ENCODE measurements at places on chromosomes 5 and 9.

DNA sequence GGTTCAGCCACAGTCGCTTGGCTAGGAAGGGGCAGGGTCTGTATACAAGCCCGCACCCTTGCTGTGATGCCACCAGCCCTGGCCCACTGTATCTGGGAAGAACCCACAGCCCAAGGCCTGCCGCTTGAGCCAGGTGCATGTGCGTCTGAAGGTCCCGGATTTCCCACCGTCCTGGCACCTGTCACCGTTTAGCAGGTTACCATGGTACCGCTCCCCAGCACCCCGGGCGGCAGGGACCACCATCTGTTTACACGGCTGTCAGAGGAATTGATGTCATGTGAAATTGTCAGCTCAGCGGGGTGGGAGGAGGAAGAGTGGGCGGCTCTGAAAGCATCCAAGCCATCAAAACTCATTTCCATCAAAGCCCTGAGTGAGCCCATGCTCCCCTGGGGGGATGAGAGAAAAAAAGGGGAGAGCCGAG lies 92.7 kb downstream of the HRH2 start:
- DNase-seq = no peak

- no peak for DNase-seq
Observed at GRCh38 chr5:105033637-105034400, 1471.2 kb upstream of the NUDT12 start.

GRCh38 chr5:150904479-150905311 lies at the start of gene ZNF300:
Gene ZNF300 (minus strand): TSS chr5:150904980. CDS start chr5:150903155, 1,825 bp downstream.
- DNase-seq = peak; percentile 88

DNA sequence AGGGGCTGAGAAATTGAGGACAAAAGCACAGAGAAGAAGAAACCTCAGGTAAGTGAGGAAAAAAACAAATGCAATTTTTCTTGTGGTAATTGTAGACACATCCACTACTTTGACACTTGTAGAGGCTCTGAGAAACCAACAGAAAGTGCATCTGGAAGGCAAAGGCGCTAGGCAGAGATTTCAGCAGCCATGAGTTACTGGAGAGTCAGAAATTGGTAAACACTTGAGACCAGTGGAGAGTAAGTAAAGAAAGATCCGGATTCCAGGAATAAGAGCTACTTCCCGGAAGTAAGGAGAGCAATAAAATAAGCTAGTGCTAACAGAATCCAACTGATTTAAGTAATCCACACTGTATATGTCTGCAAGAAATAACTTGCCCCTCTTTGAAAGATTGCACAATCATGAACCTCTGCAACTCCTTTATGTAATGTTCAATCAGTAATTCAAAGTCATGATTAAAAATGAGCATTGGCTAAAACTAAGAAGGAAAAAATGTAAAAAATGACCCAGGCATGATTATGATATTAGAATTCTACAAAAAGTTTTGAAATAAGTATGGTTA lies 382.1 kb downstream of the CDH18 start:
- DNase-seq = no peak

- no peak for DNase-seq
Observed at GRCh38 chr9:8895106-8895860, 1095.7 kb upstream of the DMAC1 start.

DNA sequence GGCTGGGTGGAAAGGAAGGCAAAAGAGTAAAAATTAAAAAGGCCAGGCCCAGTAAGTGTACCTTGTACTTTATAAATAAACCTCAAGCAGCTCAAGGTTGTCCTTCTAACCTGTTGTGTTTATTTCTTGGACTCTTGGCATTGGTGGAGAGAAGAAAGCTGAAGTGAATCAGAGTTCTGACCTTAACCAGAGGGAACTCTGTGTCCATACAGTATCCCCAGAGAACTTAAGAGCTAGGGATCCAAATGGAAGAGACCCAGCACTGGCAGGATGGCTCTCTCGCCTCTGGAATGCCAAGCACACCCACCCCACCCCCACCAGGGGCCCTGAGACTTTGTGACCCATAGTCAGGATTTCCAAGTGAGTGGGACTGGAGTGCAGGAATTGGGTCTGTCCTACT lies 14.2 kb downstream of the NUDT2 start:
- no peak for DNase-seq

- no peak for DNase-seq
Observed at GRCh38 chr9:135304886-135305285, 174.7 kb upstream of the PPP1R26 start.

- no peak for DNase-seq
Observed at GRCh38 chr5:106288979-106289378, 1381.8 kb downstream of the EFNA5 start.

- no peak for DNase-seq
Observed at GRCh38 chr5:151295138-151295537, 8.4 kb downstream of the SLC36A3 start.

DNA sequence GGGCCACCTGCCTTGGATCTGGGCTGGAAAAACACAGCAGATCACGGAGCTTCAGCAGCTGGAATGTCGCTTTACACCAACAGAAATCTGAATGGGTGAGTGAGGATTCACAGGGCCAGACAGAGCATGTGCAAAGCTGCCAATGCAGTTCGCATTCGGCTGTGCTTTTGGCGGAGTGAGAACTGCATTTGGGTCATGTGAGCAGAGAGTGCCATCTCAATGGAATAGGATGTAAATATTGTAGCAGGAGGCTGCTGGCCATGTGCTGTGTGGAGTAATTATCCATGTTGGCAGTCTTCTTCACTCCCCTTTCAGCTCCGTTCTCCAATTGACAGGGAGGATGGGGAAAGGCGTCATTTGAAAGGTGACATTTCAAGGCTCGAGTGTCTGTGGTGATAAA lies at the start of gene ANKRD55:
Gene ANKRD55, minus strand, starts transcription at position 101 of the 400 bp plus-strand sequence. CDS start 417 bp downstream, outside the sequence.
- no peak for DNase-seq

GRCh38 chr5:167973126-167973525 lies 318.3 kb upstream of the WWC1 start:
- no peak for DNase-seq

DNA sequence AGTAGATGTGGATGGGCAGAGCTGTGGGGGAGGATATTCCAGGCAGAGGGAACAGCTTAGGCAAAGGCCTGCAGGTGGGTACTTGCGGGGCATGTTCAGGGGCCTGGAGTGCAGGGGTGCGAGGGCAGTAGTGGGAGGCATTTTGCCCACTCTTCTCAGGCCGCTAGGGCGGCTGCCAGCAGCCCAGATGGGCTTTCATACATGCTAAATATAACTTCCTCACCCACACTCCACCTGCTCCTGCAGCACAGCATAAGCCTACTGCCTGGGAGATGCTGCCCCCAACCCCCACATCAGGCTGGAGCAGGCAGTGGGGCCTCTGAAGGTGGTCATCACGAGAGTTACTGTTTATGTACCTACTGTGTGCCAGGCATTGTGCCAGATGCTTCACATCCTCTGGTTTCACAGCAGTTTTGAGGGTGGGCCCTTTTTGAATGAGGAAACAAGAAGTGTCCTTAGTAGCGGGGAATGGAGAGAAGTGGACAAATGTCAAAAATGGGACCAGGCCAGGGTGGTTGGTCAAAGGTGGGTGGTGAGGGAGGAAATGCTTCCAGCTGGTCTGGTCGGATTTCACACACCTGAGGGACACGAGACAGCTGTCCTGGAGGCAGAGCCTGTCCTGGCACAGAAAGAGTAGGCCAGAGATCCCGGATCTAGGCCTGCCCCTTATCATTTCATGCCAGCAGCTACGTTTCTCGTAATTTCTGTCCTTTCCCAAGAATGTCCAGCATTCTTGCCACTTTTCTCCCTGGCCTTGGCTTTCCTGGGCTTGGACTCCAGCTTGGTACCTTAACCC lies 12.1 kb downstream of the RGS14 start:
- no peak for DNase-seq

DNA sequence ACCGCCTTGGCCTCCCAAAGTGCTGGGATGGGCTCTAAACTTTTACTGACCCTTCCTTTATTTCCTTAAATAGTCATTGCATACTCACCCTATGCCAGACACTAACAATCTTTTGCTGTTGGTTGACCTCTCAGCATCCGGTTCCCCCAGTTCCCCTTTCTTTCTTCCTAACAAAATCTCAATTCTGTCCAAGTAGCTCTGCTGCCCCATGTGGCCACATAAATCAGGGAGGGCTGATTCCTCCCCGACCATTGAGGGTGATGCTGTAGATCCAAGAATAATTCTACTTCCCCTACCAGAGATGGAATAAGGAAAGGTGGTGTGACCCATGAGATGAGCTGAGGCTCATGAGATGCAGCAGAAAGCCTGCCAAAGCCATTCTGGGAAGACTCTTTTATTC lies 315.3 kb upstream of the MSX2 start:
- DNase-seq = no peak

DNA sequence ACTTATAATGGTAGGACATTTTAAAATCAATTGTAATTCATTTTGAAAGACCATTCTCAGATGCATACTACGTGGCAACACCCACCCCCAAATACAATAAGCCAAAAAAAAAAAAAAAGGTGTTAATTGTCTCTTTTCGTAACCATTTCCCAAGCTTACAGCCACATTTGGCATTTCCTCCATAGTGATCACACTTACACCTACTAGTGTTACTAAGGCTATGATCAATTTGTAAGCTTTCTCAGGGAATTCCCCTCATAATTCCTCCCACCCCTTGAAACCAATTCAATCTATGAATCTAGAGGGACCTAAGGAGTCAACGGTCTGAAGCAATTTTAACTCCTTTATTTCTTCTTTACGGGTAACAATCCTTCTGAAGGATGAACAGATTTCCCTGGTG lies 40.1 kb downstream of the NR2F1 start:
- DNase-seq = no peak

DNA sequence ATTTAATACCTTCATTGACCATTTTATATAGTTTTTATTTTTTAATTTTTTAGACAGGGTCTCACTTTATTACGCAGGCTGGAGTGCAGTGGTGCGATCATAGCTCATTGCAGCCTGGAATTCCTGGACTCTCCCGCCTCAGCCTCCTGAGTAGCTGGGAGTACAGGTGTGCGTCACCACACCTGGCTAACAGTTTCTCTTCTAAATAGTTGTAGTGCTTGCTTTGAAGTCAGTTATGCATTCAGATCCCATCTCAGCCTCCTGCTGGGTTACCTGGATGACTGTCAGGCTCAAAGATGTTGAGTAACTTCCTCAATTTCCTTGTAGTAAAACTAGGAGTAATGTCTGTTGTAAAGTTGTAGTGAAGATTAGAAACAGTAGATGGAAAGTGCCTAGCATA lies 21.4 kb downstream of the SNX18 start:
- DNase-seq = no peak

DNA sequence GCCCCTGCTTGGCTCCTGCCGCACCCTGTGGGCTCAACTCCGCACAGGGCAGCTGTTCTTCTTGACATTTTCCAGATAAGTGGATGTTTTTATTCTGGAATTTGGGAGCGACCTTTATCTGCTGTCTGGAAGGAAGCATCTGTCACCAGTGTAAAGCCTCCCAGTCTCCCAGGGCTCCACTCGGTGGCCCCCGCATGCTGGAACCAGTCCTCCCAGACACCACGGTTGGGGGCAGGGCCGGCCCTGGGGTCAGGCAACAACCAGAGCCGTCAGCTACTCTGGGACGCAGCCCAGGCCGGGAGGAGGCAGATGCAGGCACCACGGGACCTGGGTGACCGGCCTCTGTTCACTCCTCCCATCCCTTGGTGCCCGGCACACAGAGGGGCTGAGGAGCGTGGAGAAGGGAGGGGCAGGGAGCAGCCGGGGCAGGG lies 92.8 kb upstream of the ADAMTS2 start:
- no peak for DNase-seq

GRCh38 chr5:178123966-178124925 lies 6.6 kb upstream of the RMND5B start:
- DNase-seq = no peak

GRCh38 chr5:59843511-59844213 lies 49.9 kb downstream of the PDE4D start:
- no peak for DNase-seq

- no peak for DNase-seq
Observed at GRCh38 chr5:173826086-173826427, 62.1 kb upstream of the CPEB4 start.

GRCh38 chr5:1007681-1008450 lies 736 bp upstream of the NKD2 start:
- DNase-seq = no peak

DNA sequence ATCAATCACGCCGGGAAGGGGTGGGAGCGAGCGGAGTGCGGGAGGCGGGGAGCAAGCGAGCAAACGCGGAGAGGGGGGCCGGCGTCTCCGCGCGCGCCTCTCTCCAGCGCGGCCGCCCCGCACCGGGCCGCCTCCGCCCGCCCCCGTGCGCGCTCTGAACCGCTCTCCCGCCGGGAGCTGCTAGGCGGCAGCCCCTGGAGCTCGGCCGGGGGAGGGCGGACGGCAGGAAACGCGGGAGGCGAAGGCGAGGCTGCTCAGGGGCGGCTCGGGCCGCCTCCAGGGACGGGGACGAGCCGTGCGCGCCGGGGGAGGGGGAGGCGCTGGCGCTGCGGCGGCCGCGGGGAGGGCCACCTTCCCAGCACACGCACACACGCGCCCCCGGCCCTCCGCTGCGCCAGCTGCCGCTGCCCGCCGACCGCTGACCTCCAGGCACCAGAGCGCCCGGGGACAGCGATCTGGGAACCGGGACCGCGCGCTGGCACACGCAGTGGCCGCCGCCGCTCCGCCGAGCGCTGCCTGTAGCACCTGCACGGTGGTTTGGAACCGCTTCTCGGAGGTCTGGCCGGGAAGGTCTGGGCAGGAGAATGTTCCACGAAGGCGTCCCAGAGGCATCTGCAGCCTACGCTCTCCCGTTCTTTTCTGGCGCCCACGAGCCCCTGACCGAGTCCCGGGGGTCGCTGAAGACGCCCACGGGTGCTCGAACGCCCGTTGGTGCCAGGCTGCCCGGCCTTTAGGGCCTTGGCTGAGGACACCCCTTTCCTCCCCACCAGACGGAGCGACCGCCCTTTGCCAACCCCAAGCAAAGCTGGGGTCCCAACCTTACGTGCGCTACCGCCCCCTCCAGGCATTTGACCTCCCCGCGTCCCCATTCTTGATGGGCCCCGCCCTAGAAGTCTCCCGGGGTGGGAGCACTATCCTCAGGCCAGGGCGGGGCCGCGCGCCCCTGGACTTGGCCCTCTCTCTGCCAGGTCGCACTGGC lies at the start of gene GABBR2:
Gene GABBR2, minus strand, starts transcription at position 3 of the 979 bp plus-strand sequence. CDS start 198 bp downstream, outside the sequence.
- no peak for DNase-seq

GRCh38 chr5:6013506-6013905 lies 364.8 kb downstream of the MED10 start:
- DNase-seq = no peak

GRCh38 chr5:172666251-172666650 lies 25.2 kb downstream of the NEURL1B start:
- no peak for DNase-seq

DNA sequence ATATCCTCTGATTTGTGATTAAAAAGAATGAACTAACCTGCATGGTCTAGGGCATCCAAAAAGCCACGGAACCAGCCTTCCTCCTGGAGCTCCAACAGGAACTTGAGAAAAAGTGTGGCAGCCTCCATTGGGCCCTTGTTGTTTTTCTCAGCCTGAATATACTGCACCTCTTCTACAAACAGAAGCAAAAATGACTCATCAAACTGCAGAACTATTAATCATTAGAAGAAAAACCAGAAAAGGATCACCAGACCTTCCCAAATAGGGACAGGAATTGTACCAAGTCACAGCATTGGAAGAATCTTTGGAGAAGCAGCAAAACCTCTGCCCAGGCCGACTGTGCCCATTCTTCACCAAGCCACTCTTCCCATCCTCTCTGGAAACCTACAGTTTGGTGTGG lies 25.2 kb downstream of the RIGI start:
- DNase-seq = no peak

Measured in AG04450 (cell line).